T follicular helper cell (primary cell): ENCODE measurements at places on chromosomes 13 and 19.

- no peak for DNase-seq
Measured at GRCh38 chr19:40530091-40530901, 46.4 kb upstream of the SHKBP1 start.

- no peak for DNase-seq
Measured at GRCh38 chr13:80054806-80055205, 286.1 kb downstream of the SPRY2 start.

DNA sequence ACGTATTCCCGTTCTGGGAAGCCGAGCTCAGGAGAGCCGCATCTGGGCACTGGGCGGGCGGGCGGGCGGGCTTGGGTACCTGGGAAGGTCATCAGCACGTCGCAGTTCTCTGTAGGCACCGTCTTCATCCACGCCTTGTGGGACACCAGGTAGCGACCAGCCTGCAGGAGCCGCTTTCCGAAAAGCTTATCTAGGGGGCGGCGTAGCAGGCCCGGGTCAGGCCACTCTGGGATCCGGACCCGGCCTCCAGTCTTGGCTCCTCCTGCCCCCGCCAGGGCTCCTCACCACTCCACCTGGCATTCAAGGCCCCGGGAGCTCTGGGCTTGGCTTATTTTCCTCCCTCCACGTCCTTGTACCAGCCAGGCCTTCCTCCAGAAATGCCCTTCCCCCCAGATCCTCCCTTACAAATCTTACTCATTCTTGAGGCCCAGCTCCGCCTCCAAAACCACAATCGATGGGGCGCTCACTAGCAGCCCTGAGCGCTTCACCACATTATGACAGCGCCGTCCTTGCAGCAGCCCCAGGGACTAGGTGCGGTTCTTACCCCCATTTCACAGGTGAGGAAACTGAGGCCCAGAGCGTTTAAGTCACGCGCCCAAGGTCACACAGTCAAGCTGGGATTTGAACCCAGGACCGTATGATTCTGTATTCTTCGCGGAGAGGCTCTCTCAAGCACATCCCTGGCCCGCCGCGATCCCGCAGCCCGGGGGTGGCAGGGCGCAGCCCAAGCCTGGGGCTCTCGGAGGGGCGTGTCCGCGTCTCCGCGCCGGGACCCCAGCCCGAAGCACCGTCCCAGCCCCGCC lies 843 bp downstream of the ANO8 start:
- DNase-seq, result peak; percentile 57

DNA sequence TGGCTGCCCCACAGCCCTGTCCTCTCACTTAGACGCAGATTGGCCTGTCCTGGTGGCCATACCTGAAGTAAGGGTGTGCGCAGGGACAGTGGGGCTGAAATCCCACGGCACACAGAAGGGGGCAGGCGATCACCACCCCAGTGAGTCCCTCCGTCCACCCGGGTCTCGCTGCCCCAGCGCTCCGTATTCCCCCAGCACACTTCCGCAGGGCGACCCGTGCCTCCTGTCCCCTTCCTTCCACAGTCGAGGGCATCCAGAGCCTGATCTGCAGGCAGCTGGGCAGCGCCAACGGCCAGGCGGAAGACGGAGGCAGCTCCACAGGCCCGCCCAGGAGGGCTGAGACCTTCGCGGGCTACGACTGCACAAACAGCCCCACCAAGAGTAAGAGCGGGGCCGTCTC lies 25.3 kb downstream of the PEX11G start:
- no peak for DNase-seq

DNA sequence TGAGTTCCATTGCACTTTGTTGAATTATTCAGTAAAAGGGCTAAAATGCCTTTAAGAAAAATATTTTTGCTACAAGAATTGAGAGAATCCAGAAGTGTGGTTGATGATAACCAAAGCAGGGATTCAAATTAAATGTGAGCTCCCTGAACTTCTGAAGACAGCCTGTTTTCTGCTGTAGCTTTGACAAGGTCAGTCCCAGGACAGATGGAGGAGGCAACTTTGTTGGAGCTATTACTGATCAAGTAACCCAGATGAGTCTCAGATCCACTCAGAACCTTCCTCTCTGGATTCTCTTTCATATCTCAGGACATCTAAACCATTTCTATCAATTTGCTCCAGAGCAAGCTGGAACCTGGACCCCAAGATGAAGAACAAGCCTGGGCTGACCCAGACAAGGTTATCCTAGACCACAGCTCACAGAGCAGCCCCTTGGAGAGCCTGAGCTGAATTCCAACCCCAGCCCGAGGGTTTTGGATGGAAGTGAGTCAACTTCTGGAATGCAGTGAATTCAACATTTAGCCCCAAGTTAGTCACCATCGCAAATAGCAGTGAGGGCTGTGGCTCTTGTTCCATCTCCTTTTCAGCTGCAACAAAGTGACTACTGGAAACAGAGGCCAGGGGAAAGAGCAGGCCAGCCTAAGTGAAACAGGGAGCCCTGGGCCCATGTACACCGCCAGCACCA lies 137.8 kb upstream of the TSC22D1 start:
- no peak for DNase-seq
